ENCODE measurements at places on chromosomes 4 and X.

GRCh38 chr4:793941-794621, 31.8 kb downstream of the CPLX1 start:
- no peak for DNase-seq

GRCh38 chr4:26583538-26583864, 383 bp upstream of the TBC1D19 start:
- no peak for DNase-seq

- no peak for DNase-seq
These were observed 7.0 kb downstream of the PRSS12 start for GRCh38 chr4:118345813-118346212.

- DNase-seq = no peak
These were observed 76.7 kb upstream of the HS3ST1 start for GRCh38 chr4:11505221-11505971.

GRCh38 chrX:154490021-154490413, 412 bp downstream of the SLC10A3 start:
- no peak for DNase-seq

DNA sequence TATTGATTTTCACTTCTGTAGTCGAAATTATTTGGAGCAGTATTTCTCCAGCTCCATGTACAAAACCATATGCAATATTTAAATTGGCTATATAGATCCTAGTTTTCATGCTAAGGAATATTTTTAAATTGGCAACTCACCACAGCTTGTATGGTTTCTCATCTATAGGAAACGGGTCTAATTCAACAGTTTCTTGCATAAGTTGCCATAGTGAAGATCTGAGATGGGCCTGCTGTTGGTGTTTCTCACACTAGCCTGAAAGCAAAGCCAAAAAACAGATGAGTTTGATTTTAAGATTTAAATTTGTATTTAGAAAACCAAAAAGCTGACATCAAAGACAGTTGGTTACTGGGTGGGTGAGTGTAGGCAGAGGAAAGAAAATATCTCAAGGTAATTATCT, 5.5 kb downstream of the MAPK10 start:
- DNase-seq = no peak

DNA sequence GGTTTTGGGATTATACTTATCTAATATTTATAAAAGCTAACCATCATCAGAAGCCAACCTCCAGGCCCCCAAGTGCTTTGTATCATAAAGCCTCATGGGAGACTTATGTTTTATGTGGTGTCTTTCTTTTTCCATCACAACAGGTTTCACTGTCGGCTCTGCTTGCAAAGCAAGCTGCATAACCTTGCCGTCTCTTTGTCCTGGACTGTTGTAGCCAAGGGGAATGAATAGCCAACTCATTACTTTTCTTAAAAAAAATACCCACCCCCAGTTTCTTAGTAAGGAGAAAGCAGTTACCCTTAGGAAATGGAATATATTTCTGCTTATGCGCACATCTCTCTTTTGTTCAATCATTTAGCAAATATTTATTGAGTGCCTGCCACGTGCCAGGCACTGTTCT, 40.7 kb downstream of the FAM184B start:
- DNase-seq = no peak

DNA sequence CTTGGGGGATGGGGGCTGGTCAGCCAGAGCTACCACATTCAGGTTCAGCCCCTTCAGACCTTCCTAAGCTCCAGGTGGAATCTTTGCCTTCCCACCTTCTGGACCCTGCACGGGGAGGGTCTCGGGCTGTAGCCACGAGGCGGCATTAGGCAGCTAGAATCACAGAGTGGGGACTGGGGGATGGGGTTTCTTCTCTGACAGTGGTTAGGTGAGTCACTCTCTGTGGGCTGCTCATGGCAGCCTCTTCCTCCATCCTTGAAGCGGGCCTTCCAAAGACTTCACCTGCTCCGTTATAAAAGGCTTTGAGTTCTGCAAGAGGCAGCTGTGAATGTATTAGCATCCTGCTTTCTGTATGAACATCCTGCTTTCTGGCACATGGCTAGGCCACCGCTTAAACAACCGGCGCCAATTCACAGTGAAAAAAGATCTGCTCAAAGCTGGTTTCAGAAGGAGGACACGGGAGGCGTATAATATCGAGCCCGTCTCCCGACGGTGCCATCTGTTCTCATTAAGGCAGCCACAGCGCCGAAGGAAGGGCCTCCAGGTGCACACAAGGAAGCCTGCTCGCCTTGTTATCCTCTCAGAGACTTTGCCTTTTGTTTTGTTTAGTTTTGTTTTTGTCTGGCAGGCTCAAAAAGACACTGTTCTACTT, 74.3 kb upstream of the IGFBP7 start:
- DNase-seq = no peak

DNA sequence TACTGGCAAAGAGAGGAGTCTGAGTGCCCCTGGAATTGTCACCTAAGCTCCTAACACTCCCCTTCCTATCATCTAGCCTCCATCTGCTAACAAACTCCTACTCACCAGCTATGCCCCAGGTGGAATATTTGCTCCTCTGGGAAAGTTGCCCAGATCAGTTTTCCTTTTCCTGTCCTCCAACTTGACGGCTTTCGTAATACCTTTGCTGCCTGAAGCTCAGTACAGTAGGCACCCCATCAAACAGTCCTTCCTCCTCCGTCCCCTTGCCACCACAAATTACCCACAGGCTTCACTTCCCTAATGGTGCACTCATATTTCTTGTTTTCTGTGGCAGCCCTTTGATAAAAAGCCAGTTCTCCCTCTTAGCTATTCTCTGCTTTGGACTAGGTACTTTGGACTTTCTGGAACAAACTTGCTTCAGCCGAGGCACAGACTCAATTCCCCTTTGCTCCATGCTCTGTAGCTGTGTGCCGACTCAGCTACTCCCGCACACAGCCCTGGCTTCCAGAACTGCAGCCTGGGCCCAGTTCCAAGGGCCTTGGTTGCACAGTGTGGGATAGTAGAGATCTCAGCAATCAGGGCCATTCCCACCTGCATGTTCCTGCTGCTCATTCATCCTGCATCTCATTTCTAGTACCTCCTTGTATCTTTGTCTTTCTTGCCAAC, 605.1 kb downstream of the BCOR start:
- DNase-seq = no peak

DNA sequence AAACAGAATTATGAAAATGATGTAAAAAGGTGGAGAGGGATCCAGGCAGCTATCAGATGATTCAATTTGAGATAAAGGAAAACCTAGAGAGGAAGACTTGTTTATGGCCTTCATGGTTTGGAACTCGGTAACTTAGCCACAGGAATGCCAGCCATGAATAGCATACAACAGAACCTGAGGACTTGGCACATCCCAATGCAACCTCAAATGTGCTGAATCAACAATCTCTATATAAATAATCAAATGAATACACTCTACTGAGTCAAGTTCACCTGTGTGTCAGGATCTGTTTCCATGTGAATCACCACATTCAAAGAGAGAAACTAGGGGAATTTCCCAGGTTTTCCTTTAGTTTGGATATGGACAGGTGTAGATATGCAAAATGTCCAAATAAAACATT, 86.9 kb downstream of the MBNL3 start:
- no peak for DNase-seq

DNA sequence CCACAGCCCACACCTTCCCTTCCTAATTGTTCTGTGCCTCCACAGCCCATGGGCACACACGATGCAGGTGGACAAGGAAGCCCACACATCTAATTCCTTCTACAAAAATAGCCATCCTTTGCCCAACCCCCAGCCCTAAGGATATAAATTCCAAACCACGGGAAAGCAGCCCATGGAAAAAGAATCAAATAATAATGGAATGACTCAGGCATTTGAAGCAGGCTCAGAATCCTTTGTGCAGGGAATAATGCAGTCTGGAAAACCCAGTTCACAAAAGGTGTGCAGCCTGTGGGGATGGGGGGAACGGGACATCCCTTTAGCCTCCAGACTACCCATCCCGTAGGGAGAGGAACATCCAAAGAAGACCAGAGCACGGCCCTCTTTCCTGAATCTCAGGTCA, 342.3 kb upstream of the GALNT7 start:
- DNase-seq = no peak

GRCh38 chr4:123889507-123889906, 492.9 kb downstream of the SPRY1 start:
- DNase-seq = no peak
